Pancreas (tissue), 10 donors: ENCODE measurements at places on chromosomes 1 and 21. TPM values are rescaled to one million over a fixed set of nuclear protein-coding genes. Genes with fewer than 3 reads are reported as not detected.

- no peaks in the 10 kb centered on the region for H3K36me3 ChIP-seq
- no peak overlapping the region for H3K4me3 ChIP-seq
- no peaks in the 10 kb centered on the region for H3K27me3 ChIP-seq
- H3K27ac ChIP-seq, result no peak overlapping the region
- DNase-seq, result no peak
Observed at GRCh38 chr1:155880950-155881349, 21.6 kb downstream of the SYT11 start.

Gene OXCT2
- polyA plus RNA-seq, result 2.3 TPM

DNA sequence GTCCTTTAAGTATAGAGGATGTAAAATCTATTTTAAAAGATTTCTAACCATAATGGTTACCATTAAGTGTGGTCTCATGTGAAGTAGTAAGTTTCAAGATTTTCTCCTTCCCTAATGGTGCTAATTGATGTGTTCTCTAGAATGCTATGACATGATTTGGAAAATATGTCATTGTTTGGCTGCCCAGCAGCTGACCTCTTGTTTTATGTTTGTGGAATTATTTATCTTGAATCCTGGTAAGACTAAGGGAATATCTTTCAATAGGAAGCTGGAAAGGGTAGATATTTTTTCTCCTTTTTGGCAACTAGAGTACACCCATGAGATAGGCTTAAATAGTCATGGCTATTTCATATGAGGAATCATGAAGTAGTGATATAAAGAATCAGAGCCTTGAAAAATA is 139.8 kb upstream of the CHODL start:
- DNase-seq, result no peak
- no peaks in the 10 kb centered on the region for H3K4me1 ChIP-seq
- no peaks in the 10 kb centered on the region for H3K27me3 ChIP-seq
- no peak overlapping the region for H3K27ac ChIP-seq

Gene RNF186
- 14.9 TPM for polyA plus RNA-seq
